Hematopoietic multipotent progenitor cell treated with erythropoietin and hydrocortisone succinate and interleukin-3 and kit ligand, for 15 days (in vitro differentiated cells): ENCODE measurements at places on chromosomes 13 and 19.
A peak's percentile ranks its signal among the peaks of the same experiment; 100 is the strongest.

GRCh38 chr13:43263047-43263446 lies 239.7 kb downstream of the DNAJC15 start:
- no peak for DNase-seq

DNA sequence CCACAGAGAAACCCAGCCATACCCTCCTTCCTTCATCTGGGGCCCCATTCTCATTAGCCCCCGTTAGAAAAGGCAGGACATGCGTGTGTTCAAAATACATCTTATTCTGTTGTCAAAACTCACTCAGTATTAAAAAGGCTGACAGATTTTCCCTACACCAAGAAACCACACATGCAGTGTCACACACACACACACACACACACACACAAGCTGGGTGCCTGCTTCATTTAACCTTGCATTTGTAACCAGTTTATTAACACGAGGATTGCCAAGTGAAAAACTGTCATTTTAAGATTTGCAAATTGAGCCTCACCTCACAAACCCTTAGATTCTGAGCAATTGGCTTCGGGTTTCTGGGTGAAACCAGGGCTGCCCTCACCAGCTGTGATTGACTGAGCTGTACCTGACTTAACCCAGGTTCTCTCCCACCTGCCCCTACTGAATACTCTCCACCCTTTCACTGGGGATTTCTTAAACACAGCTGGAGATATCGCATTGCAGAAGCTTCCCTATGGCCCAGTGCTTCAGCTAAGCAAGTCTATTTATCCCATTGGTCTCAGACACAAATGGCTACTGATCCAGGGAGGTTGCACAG lies 172.7 kb upstream of the ZNF507 start:
- DNase-seq, result no peak

- no peak for DNase-seq
Observed at GRCh38 chr19:15644816-15645215, 4.1 kb downstream of the CYP4F3 start.

DNA sequence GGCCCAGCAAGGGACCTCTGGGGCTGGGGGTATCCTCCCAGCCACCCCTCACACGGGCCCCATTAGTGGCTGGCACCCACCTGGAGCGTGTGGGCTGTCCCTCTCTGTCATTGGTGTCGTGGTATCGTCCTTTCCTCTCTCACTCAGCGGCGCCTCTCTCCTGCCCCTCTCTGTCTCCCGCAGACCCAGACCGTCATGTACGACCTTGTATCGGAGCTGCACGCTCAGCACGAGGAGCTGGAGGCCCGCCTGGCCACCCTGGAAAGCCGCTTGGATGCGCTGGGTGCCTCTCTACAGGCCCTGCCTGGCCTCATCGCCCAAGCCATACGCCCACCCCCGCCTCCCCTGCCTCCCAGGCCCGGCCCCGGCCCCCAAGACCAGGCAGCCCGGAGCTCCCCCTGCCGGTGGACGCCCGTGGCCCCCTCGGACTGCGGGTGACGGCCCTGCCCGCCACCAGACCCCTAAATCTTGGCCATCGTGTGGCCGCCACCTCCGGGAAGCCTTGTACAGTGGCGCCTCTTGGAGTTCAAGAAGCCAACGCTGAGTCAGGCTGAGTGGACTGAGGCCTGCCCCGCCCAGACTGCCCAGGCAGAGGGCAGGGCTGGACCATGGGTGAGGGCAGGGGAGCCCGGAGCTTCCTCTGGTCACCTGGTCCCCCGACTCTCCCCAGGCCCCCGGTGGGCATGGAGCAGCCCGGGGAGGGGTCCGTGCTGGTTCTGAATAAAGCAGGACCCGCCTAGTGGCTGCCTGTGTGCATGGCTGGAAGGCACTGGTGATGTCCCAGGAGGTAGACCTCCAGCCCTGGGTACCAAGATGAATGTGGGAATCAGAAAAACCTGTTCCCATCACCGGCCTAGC lies 9.8 kb upstream of the ARRDC2 start:
- DNase-seq, result peak; percentile 49
